CD4-positive, alpha-beta T cell treated with Interleukin-4 for 1 hour (primary cell): ENCODE measurements at places on chromosomes 3 and 15.
A peak's percentile ranks its signal among the peaks of the same experiment; 100 is the strongest.

DNA sequence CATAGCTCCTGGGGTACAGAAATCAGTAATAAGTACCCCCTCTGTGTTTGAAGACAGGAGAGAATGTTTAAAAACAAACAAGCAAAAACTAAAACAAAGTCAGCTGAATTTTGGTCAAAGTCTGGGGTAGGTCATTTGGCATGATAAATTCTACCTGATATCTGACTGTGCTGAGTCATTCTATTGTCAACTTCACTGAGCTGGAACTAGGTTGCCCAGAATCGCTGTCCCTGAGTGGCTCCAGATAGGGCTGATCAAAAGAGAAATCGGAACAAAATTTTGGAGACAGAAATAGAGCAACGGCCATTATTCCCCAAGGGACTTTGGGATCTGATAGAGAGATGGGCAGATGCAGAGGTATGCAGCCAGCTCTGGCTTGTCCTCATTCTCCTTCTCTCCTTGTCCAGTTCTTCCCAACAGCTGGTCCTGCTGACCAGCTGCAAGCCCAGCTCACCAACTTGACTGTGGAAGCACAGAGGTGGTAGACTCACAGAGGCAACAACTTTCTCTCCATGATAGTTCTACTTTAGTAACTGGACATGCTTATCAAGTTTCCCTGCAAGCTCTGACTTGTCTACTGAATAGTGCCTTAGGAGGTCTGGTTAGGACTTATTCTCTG lies 57.3 kb upstream of the MYRIP start:
- no peak for DNase-seq

- no peak for DNase-seq
These were observed 456.6 kb downstream of the MAGI1 start for GRCh38 chr3:65582012-65582717.

- no peak for DNase-seq
These were observed 300.1 kb downstream of the TLE3 start for GRCh38 chr15:69797615-69798014.

DNA sequence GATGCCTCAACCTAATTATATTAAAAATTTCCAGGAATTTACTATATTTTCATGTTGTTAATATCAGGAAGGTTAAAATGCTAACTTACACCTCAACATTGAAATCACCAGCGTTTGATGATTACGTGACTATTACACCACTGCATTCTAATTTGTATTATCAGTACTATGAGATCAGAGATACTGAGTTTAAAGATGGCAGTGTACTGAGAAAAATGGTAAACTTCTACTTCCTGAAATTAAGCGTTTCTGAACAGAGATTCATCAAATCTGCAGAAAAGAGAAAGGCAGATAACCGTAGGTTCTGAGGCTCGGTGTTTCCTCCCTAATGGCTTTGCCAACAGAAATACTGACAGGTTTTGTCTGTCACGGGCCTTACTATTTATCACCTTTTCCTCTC lies 69.9 kb downstream of the CRTC3 start:
- DNase-seq, result no peak

DNA sequence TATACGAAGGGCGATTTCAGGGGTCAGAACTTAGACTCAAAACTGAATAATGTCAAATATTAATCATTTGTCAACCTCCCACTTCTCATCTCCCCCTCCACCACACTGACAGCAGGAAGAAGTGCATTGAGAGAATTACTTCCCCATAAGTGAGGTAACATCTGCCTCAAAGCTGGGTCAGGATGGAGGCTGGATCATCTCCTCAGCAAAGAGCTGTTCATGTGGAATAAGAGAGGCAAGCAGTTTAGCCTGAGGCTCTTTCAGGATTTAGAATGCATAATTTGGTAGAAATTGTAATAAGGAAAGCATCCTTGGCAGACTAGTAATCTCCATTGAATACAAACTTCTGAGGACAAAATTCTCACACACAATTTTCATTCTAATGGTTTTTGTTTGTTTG lies 512.1 kb downstream of the ROBO1 start:
- DNase-seq, result no peak

DNA sequence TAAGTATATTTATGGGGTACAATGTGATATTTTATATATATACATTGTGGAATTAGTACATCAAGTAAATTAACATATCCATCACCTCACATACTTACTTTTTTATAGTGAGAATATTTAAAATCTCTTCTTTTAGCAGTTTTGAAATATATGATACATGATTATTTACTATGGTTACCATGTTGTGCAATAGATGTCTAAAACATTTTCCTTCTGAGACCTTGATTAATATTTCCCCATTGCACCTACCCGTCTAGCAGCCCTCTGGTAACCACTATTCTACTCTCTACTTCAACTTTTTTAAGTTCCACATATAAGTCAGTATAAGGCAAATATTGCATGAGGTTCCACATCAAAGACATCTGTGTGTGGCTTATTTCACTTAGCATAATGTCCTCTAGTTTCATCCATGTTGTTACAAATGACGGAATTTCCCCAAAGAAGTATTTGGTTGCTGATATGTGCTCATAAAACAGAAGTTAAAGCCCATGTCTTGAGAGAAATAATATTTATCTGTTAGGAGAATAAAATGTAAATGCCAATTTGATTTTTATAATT lies 29.6 kb upstream of the NFKBIZ start:
- DNase-seq, result no peak

DNA sequence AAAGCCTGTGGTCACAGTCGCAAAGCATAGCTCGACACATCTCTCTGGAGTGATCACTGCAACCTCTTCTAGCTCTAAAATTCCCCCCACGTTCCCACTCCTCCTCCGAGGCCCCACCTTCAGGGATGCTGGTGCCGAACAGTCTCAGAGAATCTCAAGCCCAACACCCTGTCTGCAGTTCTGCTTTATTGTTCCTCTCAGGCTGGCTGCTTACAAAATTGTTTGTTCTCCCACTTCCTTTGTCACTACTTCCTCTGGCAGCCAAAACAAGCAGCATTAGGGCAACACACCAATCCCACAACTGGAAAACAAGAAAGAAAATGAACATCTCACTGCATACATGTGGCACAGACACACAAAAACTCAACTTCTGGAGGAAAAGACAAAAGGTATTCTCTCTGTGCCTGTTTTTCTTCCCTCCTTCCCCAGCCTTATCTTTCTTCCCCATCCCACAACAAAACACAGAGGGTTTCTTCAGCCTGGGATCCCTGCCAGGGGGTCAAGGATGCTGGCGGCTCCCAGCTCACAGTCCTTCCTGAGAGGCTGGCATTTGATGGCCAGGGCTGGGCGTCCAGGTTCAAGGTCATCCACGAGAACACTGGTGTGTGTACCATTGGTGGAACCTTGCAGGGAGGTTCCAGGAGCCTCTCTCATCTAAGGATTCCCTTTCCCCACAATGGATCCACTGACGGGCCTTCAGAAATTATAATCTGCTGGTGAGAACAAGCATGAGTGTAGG lies 108.4 kb downstream of the TMCO5A start:
- peak; percentile 28 for DNase-seq

GRCh38 chr3:187802203-187802927 lies 57.1 kb upstream of the BCL6 start:
- no peak for DNase-seq

DNA sequence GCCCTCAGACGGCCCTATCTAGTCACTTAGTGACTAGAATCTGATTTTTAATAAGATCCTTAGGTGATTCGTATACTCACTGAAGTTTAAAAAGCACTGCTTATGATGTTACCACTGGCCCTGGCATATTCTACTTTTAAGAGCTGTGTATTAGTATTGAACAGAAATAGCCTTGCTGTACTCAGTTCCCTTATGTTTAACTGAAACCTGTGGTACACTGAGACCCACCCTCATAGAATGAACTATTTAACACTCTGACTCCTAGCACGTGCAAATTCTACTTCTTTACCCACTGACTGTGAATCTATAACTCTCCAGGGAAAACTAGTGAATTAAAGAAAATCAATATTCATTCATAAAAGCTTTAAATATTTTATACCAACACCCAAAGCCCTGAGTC lies 108.9 kb downstream of the CCNL1 start:
- no peak for DNase-seq

DNA sequence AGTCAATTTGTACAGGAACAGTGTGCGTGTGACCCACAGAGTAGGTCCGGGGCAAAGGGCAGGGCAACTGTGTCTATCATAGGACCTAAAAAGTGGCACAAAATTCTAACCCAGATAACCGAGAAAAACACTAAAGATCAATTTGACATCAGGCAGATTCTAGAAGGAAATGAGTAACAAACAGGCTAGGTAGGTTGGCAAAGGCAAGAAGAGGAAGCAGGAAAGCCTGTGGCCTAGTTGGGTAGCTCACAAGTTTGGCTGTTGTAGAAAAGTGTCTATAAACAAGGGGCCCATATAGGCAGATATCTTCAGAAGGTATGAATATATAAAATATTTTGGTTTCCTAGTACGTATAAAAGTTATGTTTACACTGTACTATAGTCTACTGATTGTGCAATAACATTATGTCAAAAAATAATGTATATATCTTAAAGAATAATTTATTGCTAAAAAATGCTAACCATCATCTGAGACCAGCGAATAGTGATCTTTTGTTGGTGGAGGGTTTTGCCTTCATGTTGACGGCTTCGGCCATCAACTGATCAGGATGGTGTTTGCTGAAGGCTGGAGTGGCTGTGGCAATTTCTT lies 13.3 kb upstream of the OR5K1 start:
- DNase-seq, result no peak

GRCh38 chr15:69749797-69750196 lies 297.2 kb downstream of the RPLP1 start:
- DNase-seq, result peak; percentile 35

DNA sequence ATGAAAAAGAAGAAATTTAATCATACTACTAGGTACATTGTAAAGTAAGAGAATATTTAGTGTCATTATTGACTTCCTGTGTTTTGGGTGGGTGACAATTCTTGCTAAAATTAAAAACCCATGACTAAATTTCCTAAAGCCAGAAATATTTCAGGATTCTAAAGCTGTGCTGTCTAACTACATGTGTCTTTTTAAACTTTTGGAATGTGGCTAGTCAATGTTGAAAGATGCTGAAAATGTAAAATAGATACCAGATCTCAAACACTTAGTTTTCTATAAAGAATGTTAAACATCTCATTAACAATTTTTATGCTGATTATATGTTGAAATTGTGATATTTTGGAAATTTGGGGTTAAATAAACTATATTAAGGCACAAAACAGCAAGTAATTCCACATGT lies 308.9 kb upstream of the TMCO5A start:
- DNase-seq, result no peak

DNA sequence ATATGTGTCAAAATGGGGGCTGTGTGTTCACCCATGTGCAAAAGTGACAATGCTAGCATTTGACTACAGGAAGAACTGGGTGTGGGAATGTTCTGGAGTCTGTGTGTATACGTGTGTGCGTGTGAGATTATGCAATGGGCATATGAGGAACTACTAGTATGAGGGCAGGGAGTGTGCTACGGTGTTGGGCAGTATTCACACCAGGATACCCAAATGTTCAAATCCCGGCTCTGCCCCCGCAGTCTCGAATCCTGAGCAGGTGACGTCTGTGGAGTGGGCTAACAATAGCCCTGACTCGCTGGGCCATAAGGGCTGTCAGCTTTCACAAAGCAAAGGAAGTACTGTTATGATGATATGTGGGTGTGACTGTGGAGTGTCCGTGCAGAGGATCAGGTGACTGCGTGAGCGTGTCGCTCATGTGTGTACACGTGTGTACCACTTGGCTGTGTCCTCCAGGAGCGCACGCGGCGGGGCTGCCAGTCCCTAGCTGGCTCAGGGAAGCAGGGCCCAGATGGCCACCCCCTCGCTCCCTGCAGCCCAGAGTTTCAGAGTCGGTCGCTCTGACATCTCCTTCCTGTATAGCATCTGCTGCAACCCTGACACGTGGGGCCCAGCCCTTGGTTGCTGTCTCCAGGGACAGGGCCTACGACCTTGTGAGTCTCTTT lies 27.2 kb downstream of the IQSEC1 start:
- DNase-seq, result peak; percentile 58

DNA sequence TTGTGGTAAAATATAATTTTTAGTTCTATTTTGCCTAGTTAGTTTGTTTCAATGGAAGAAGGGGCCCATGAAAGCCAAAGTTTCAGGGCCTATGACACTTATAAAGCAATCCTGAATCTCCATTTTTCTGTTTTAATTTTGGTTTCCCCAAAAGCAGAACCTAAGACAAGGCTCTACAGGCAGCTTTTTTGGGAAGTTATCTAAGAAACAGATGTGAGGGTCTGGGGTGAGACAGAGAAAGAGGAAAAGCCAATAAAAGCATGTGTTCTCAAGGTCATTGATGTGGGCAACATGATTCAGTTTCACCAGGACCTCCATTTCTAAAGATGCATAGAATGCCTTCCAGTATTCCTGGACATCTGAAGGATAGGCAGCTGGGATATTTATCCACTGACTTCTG lies 598.5 kb downstream of the PDCD6IP start:
- DNase-seq, result no peak

DNA sequence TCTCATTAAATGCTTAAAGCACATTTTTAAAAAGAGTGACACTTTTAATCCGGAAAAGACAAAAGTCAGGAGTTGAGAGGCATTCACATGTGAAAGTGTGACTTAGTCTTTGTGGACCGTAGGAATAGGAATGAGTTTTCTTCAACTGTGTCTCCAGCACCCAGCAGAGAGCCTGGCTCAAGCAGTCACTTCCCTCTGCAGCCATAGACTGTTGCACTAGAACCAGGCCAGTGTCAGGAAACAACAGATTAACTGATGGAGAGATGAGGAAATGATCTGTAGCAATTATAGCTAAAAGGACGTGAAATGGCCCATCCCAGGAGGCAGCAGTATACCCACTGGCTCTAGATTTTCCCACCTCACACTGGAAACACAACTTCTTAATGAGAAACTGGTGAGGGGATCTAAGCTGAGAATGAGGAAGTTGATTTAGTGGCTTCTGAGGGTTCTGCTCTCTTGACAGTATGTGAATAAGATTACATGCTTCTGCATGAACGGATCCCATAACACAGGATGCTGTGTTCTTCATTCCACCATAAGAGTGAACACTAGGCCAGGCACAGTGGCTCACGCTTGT lies 19.8 kb downstream of the CFAP92 start:
- DNase-seq, result no peak

GRCh38 chr15:75208501-75209288 lies 7.0 kb downstream of the C15orf39 start:
- DNase-seq, result no peak

GRCh38 chr3:127694467-127695215 lies 21.9 kb downstream of the ABTB1 start:
- DNase-seq, result peak; percentile 52

DNA sequence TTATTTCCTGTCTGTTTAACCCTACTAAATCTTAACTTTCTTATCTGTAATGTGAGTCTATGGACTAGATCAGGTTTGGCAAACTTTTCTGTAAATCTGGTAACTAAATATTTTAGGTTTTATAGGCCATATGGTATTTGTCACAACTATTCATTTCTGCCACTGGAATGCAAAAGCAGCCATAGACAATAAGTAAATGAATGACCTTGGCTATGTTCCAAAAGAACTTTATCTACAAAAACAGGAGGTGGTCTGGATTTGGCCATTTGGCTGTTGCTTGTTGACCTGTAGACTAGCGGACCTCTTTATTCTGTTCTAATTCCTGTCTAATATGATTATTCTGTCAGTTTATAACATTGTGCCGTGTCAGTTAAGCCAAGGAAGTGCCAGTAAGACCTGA lies 314.2 kb downstream of the LPP start:
- DNase-seq, result no peak

GRCh38 chr3:42764561-42765295 lies 8.3 kb downstream of the CCDC13 start:
- no peak for DNase-seq
